Activated T-cell treated with anti-CD3 and anti-CD28 coated beads, Interleukin-2, amount 50 U/mL, for 48 hours (primary cell): ENCODE measurements at places on chromosomes 6 and 20.

GRCh38 chr6:27136978-27137814 is 110.3 kb upstream of the PRSS16 start:
- no peak for DNase-seq

DNA sequence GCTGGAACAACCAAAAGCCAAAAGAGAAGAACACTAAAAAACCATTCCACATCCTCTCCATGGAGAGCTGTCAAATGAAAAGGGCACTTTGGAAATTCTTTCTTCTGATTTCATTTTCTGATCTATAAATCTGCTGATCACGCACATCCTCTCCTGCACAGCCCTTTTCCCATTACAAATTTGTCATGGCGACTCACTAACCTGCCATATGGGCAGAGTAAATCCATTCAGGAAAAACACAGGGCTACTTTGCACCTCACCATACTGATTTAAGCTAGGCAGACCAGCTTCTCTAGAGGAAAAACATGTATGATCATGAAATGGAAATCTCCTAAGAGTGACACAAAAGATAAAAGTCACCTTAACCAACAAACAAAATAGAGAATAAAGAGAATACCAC is 26.0 kb downstream of the TOMM6 start:
- DNase-seq = no peak

DNA sequence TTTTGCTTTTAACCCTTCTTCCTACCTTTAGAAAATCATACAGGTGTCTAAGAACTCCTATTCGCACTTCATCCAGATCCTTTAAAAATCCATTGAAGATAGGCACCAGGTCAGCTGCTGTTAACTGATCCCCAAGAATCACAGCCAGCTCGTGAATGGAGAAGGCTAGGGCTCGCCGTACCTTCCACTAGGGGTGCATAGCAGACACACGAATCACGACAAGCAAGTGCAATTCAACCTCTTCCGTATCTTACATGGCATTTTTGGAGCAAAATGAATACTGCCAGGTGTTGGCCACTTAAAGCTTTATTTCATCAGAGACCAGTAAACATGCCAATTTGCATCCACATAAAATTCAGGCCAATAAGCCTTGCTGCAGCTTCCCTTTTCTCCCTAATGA is 10.8 kb upstream of the ANKRD60 start:
- DNase-seq = no peak

DNA sequence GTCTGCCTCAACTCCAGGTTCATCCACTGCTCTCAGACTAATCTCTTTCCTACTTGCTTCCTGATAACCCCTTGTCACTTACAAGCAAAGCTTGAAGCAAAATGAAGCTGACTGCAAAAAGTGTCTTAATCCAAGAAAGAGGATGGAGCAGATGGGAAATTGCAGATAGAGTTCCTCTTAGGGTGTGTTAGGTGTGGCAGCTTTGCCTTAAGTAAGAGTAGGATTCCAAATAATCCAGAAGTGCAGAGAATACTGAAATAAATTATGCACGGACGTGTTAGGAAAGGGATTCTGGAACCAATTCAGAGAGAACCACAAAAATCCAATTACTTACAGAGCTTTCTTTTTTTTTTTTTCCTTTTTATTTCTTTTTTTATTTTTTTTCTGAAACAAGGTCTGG is 6.1 kb upstream of the RPL7L1 start:
- no peak for DNase-seq

DNA sequence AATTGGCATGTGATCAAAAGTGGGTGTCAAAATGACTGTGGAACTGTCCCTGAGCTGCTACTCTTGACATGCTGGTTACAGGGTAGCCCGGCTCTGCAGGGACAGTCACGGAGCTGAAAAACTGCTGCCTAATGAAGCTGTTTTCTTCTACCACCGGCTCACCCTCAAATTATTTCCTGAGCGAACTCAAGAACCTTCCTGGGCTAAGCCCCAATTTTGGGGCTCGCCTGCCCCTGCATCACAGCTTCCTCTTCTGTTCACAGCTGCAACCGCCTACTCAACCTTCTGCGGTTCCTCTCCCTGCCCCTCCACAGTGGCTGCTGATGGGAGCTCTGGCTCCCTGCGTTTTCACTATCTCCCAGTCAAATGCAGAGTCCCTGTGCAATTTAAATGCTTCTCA is 110.8 kb upstream of the MLN start:
- peak; percentile 55 for DNase-seq

- DNase-seq = no peak
Measured at GRCh38 chr6:16519265-16520242, 241.7 kb downstream of the ATXN1 start.

- no peak for DNase-seq
Measured at GRCh38 chr20:16216227-16216913, 356.9 kb downstream of the KIF16B start.

GRCh38 chr20:25296094-25297093 is 48.5 kb downstream of the PYGB start:
- peak; percentile 47 for DNase-seq

GRCh38 chr20:25579081-25579770 is 6.1 kb downstream of the NINL start:
- DNase-seq = no peak

GRCh38 chr6:43869079-43869710 is 99.2 kb downstream of the VEGFA start:
- no peak for DNase-seq

DNA sequence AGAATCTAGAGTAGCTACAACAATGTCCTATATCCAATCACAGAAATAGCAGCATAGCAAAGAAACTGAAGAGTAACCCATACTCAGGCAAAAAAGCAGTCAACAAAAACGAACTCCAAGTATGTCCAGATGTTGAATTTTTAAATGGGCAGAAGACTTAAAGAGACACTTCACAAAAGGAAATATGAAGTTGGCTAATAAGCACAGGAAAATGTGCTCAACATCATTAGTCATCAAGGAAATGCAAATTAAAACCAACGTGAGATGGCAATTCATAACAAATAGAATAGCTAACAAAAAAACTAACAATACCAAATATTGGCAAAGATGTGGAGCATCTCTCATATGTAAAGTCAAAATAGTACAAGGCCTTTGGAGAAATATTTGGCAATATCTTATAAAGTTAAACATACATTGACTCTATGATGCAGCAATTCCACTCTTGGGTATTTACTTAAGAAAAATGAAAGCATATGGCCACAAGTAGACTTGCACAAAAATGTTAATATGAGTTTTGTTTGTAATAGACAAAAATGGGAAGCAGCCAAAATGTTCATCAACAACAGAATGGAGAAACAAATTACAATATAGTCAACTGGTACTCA is 37.7 kb downstream of the FRK start:
- no peak for DNase-seq
